ENCODE measurements at places on chromosomes 13 and 19.

DNA sequence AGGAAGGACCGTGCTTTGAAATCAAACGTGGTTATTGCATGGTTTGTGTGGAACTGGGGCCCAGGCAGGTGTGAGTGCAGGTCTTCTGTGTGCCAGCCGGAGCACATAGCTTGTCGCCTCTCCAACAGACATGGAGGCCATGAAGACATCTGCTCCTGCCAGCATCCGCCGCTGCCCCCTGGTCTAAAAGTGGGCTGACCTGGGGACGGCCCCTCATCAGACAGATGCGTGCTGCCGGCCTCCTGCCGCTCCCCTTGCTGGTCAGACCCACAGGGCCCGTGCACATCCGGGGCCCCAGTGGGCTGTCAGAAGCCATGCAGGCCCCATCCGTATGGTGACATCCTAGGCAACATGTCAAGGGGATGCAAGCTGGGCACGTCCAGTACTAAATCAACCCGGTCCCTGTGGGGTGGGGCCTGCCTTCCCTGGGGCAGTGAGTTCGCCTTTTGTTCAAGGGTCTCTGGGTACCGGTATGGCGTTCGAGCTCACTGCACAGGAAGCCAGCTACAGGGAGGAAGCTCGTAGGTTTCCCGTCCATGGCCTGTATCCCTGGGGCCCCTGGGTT lies 88.0 kb upstream of the MCF2L start:
- no peak for DNase-seq

DNA sequence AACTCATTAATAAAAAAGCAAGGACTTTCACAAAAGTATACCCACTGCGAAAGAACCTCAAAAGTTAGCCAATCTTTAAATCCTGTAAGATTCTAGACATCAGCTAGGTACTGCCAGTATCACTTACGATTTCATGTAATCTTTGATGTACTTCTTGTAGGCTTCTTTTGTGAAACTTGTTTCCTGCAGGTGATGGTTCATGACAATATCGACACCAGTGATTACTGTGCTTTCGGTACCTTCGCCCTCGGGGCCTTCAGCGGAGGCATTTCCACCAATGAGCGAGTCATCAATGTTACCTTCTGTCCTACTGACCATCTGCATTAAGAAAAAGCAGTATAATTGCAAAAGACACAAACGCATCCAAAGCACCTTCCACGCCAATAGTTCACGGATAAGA lies 1.1 kb downstream of the TPT1 start:
- peak; percentile 17 for DNase-seq

GRCh38 chr13:71877256-71877653 lies 10.3 kb upstream of the DACH1 start:
- no peak for DNase-seq

GRCh38 chr19:9796113-9796773 lies 22.6 kb downstream of the FBXL12 start:
- DNase-seq: peak; percentile 94

DNA sequence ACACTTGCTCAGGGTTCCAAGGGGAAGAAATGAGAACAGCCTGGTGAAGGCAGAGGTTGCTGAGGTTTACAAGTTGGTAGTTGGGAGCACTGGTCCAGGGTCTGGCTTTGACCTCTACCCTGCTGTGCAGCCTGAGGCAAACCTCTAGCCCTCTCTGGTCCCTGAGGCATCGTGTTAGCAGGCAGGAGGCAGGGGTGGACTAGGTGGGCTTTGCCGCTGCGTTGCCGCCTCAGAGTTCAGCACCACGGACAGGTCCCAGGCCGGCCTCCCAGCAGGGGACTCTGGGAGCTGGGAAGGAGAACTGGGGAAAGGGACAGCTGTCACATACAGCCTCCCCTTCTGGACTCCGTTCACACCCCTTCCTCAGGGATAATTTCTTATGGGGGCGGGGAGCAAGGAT lies 3.1 kb downstream of the NCAN start:
- DNase-seq: peak; percentile 31

DNA sequence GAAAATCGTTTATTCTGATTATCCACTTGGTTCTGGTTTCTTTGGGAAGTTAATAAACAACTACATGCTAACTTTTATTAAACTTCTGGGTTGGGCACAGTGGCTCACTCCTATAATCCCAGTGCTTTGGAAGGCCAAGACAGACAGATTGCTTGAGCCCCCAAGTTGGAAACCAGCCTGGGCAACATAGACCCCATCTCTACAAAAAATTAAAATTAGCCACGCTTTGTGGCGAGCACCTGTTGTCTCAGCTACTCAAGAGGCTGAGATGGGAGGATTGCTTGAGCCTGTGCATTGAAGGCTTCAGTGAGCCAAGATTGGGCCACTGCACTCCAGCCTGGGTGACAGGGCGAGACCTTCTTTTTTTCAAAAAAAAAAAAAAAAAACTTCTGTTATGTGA lies 21.7 kb downstream of the GPR180 start:
- no peak for DNase-seq

- DNase-seq: no peak
Measured at GRCh38 chr13:34816245-34816884, 125.7 kb upstream of the NBEA start.

All from CD4-positive, alpha-beta T cell treated with Interferon alpha-2 for 1 hour (primary cell).